ENCODE measurements at places on chromosomes 11 and 22.

GRCh38 chr11:115334932-115335788, 169.1 kb downstream of the CADM1 start:
- peak; percentile 55 for DNase-seq

GRCh38 chr11:101862391-101863233, 52.2 kb upstream of the CEP126 start:
- peak; percentile 92 for DNase-seq

- no peak for DNase-seq
Observed at GRCh38 chr11:118342503-118343161, at the start of gene CD3D. Gene CD3D, minus strand, starts transcription at chr11:118342705. Its CDS starts 98 bp downstream, at chr11:118342607.

- no peak for DNase-seq
Observed at GRCh38 chr22:41522813-41523212, 21.5 kb downstream of the POLR3H start.

DNA sequence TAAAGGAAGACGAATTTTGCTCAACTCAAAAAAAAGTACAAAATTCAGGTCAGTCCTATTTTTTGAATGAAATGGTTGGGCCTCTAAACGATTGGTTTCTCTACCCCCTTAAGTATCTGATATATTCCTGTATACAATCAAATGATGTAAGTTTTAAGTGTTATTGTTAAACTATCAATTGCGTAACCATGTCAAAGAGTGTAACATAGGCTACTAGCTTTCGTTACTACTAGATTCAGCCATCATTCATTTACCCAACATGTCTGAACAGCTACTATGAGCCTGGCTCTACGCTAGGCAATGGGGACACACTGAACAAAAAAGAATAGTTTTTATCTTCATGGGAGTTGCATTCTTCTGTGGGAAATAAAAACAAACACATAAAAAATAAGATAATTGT, 3.3 kb downstream of the RAB6A start:
- no peak for DNase-seq

DNA sequence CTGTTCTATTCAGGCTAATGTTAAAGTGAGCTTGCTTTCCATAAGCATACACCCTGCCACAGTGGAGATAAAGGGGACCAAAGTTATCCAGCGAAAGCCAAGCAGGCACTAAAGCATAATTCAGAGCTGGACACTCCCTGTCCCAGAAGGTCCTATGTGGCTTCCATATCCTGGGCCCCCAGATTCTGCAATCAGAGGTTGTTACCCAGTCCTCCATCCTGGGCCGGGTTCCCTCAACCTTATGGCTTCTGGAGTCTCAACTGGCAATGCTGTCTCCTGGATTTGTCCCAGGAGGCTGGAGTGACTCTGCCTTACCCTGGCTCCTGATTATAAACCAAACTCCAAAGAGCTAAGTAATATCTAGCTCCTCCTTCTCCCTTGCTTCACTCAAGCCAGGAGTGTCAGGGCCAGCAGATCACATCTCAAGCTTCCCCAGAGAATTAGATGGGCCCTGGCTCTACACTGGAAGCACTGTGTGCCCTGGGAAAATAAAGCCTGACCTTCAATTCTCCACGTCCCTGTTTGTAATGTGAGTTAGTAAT, 14.0 kb upstream of the SMIM35 start:
- no peak for DNase-seq
